ENCODE measurements at places on chromosomes 11 and 22. TPM values are rescaled to one million over a fixed set of nuclear protein-coding genes. Genes with fewer than 3 reads are reported as not detected.
A peak's percentile ranks its signal among the peaks of the same experiment; 100 is the strongest.

The TRIM3 gene
- total RNA-seq, result 3.4 TPM

The PNPLA3 gene
- 0.39 TPM for total RNA-seq

The FOLH1 gene
- not detected for total RNA-seq

The ADAMTS8 gene
- total RNA-seq, result not detected

The GP1BB gene
- not detected for total RNA-seq

The MS4A6E gene
- total RNA-seq, result not detected

The NAALAD2 gene
- not detected for total RNA-seq

The BTBD18 gene
- total RNA-seq, result not detected

The PICK1 gene
- 19.3 TPM for total RNA-seq

The C11orf16 gene
- total RNA-seq, result not detected

The APOA4 gene
- not detected for total RNA-seq

The GVQW3 gene
- total RNA-seq, result 2.0 TPM

The CRYBB3 gene
- total RNA-seq, result 0.26 TPM

The MS4A7 gene
- 0.41 TPM for total RNA-seq

The NR1H3 gene
- 8.2 TPM for total RNA-seq

- no peak for DNase-seq
These were observed 4.6 kb upstream of the CST6 start for GRCh38 chr11:66007201-66007634.

- DNase-seq, result no peak
These were observed 736.0 kb upstream of the CCDC90B start for GRCh38 chr11:84022201-84022600.

GRCh38 chr11:4025248-4025966 is 69.2 kb upstream of the RRM1 start:
- DNase-seq, result no peak

GRCh38 chr22:18088825-18089568 is 11.2 kb downstream of the PEX26 start:
- DNase-seq, result no peak

DNA sequence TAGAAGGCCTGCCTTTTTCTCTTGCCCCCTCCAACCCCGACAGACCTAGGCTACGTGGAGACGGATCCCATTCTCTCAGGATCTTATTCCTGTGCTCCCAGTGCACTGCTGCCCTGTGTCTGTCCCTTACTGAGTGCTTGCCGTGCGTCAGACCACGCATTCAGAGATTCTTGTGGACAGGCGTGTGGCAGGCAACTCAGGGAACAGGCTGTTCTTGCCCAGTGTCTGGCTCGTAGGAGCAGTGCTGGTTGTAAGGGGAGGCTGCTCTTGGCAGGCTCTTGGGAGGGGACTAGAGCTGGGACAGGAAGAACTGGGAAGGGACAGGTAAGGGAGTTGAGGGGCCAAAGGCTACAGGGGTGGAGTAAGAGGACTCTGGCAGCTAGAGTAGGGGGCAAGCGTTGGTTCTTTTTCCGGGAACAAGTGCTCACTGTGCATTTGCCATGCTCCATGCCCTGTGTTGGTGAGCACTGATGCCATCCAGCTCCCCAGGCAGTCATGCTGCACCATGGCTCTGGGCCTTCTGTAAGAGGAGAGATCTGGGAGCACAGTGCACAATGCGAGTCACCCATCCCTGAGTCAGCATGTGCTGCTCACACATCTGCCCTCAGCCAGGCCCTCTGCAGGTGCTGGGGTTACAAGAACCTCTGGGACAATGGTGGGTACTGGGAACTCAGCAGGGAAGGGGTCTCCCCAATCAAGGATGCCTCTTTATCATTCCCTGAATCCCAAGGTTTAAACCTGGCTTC is 119.1 kb downstream of the TBC1D22A start:
- DNase-seq, result no peak

DNA sequence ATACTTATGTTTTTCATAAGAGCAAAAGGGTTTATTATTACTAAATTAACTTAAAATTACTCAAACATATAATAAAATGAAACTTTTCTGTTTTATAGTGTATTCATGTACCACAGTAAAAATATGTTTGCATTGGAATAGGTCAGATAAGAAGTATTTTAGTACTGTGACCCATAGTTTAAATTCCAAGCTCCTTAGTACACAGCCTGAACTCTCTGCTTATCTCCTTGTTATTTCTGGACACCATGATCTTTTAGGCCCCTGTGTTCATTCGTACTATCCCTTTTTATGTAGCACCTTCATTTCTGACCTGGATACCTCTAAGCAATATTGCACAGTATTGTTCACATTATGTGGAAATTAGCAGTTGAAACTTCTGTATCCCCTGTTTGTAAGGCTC is 296.7 kb upstream of the SYN3 start:
- no peak for DNase-seq

DNA sequence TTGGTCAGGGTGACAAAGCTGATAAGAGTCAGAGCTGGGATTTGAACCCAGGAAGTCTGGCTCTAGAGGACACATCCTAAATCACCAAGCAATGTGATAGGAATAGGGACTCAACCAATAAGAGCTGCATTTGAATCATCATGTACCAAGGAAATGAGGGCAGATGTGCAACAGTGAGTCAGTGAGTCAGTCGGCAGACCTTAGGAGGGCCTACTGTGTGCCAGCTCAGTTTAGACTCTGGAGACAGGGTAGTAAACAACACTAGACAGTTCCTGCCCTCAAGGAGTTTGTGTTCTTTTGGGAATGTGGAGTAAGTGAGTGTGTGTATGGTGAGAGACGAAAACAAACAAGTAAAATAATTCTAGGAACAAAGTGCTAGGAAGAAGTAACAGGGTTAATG is 11.2 kb downstream of the IL10RA start:
- DNase-seq, result no peak

DNA sequence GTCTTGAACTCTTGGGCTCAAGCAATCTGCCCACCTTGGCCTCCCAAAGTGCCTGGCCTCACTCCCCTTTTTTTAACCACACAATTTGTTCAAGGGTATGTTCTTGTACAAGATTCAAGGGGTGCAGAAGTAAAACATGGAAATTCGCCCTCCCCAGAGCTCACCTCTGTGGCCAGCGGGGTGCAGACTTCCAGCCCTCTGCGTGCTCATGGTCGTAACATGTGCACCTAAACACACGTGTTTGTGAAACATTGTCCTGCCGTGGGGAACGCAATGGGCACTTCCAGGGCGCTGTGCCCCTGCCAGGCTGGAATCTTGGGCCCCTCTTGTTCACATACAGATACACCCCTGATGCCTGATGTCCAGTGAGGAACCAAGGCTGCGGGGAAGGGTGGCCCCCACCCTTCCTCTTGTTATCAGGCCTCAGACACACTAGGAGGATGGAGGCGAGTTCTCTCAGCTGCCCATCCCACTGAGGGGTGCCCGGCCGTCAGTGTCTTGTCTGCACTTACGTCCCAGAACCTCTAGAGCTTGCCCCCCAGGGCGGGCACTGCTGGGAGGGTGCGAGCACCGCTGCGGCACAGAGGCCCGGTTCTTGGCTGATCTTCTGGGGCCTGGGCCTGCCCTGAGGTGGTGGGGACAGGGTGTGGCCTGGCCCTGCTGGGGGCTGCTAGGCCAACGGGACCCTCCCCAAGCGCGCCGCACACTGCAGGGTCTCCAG is 4.1 kb upstream of the EPS8L2 start:
- DNase-seq, result no peak

- DNase-seq, result no peak
These were observed 185.9 kb upstream of the ZBED5 start for GRCh38 chr11:11043721-11044120.

DNA sequence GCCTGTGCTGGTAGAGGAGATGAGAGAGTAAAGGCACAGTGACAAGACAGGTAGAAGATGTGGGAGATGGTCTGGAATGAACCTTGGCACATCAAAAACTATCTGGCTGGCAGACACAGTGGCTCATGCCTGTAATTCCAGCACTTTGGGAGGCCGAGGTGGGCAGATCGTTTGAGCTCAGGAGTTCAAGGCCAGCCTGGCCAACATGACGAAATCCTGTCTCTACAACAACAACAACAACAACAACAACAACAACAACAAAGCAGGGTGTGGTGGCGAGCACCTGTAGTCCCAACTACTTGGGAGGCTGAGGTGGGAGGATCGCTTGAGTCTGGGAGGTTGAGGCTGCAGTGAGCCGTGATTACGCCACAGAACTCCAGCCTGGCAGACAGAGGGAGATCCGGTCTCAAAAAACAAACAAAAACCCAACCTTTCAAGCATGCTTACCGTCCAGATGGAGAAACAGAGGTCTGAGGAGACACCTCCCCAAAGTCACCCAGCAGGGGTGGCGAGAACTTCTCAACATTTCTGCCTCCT is 11.8 kb downstream of the KCTD21 start:
- DNase-seq, result no peak

DNA sequence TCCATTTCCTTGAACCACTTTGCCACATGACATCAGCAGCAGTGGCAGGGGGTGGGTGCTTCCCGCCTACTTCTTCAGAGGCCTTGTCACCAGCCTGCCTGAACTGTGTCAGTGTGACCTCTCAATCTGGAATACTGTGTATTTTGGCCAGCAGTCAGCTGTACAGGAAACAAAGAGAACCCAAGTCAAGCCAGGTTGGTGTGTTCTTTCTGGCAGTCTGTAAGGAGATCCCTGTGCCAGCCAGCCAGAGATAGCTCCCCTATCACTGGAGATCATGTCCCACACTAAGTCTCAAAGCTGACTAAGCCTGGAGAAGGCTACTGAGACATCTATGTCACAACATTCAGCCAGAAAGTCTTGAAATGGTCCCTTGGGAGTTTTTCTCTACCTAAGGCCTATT is 142.1 kb downstream of the TRPC6 start:
- no peak for DNase-seq

- peak; percentile 40 for DNase-seq
These were observed 72.0 kb upstream of the NARS2 start for GRCh38 chr11:78646564-78647185.

DNA sequence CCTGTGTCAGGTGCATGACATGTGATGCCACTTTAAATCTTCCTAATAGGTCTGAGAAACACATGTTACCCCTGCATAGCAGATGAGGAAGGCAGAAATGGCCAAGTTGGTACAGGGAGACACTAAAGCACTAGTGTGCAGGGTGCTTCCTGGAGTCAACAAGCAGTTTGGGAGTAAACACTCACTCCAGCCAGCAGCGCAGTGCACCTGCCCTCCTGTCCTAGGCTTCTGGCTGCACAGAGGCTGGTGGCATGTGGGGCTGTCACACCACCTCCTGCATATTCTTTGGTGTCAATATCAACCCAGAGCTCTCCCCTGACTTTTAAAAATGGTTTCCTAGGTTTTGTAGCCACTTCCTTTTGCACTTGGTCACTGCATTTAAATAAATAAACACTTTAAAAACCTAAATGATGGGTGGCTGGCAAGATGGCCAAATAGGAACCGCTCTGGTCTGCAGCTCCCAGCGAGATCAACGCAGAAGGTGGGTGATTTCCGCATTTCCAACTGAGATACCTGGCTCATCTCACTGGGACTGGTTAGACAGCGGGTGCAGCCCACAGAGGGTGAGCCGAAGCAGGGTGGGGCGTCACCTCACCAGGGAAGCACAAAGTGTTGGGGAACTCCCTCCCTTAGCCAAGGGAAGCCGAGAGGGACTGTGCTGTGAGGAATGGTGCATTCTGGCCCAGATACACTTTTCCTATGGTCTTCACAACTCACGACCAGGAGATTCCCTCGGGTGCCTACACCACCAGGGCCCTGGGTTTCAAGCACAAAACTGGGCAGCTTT is 33.5 kb downstream of the GAB4 start:
- DNase-seq, result no peak

GRCh38 chr11:95229199-95229992 is 1.6 kb downstream of the SESN3 start:
- DNase-seq, result no peak

- DNase-seq, result no peak
These were observed 306.8 kb downstream of the CTTN start for GRCh38 chr11:70705097-70705496.

DNA sequence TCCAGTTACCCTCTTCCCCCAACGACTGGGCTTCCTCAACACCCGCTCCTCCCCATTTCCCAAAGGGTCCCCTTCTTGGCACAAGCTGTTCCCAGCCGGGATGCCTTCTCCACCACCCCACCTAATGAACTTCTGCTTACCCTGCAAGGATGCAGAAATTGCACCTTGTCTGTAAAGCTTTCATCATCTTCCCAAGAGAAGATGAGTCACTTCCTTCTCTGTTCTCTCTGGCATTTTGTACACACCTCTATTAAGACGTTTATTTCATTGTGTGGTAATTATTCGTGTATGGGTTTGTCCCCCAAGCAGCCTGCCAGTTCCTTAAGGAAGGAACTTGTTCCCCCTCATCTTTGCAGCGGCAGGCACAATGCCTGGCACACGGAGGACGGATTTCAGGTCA is 351.1 kb downstream of the CADM1 start:
- no peak for DNase-seq

GRCh38 chr11:20474176-20474881 is 86.8 kb downstream of the PRMT3 start:
- DNase-seq, result no peak

DNA sequence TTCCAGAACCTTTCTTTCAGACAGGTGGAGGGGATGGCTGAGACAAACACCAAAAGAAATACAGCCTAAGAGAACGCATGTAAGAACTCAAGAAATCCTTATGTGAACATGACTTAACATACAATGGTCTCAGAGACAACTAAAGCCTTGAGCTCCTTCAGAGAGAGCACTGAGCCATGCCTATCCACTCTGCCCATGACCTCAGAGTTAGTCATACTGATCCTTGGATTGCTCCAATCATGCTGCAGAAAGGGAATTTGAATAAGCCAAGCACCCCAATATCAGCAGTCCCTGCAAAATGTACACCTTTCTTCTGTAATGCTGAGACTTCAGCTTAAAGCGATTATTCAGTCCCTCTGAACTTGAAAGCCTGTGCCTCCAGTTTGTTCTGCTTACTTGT is 43.2 kb upstream of the CHKA start:
- no peak for DNase-seq

GRCh38 chr11:77876045-77876444 is 55.1 kb downstream of the AAMDC start:
- DNase-seq, result no peak

DNA sequence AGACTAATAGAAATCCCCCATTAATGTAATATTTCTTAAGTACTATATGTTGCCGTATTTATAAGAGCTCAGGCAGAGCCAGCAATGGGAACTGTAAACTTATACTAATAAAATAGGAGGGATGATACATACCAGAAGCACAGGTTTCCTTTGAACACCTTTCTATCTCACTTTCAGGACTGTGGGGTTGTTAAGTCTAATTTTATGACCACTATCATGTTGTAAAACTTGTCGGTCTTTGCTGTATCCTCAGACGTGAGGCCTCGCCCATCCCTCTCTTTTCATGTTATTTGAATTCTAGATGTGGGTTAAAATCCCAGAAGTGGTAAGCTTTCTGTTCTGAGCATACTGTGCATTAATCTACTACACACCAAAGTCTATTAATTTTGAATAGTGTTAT is 1083.5 kb upstream of the TENM4 start:
- no peak for DNase-seq

GRCh38 chr11:75421902-75422247 is 11.1 kb downstream of the KLHL35 start:
- DNase-seq, result no peak

All from activated naive CD8-positive, alpha-beta T cell treated with anti-CD3 and anti-CD28 coated beads for 36 hours (primary cell).